Colonic mucosa (tissue), 4 donors: ENCODE measurements at places on chromosomes 2 and 18. TPM values are rescaled to one million over a fixed set of nuclear protein-coding genes. Genes with fewer than 3 reads are reported as not detected.

DYNAP gene
- not detected for total RNA-seq

DNA sequence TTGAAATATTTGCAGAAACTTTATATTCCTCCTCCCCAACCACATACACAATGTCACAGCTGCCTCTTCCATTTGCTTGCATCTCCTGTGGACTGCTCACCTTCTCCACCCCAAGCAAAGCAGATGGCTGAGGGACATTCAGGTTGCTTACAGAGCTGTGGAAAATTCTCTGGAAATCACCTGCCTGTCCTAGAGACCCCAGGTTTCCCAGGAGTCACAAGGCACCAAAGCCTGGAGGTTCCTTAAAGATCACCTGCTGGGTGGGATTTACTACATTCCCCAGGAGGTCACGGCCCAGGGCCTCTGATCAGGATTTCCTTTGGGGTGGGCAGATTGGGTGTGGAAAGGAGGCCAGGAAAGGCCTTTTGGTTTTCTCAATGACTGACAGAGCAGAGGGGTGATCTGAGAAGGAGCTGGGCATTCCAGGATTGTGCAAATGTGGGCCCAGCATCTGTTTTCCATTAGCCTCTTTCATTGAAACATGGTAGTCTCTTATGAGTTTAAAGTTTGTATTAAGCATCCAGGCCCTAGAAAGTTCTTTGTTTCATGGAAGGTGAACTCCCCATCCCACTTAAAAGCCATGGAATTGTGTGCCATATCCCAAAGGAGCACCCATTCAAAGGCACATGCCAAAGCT lies 410.7 kb upstream of the TNP1 start:
- DNase-seq, result no peak

DNA sequence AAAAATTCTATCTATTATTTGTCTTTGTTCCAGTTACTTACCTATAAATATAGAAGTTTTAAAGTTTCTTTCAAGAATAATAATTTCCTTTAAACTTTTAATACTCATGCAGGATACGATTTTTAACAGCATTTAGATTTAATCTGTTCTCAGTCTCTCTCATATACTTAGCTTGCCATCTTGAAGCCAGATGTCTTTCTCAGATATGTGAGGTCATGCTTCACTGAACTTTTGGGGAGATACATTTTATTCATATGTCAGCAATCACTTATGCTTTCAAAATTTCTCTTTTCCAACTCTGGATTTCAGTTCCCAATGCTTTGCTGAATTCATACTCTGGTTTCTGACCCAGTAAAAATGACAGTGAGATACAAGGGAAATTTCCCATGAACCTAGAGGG lies 66.5 kb upstream of the CCDC178 start:
- DNase-seq, result no peak

DNA sequence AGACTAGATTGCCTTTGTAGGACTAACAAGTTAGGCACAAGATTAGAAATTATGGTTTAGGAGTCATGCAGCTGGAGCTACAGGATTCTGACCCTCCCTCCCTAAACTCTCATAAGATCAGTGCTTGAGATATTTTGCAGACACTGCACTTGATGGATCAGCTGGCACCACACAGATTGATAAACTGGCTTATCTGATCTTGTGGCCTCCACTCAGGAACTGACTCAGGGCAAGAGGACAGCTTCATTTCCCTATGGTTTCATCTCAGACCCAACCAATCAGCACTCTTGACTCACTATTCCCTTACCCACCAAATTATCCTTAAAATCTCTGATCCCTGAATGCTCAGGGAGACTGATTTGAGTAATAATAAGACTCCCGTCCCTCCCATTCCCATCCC lies 152.3 kb downstream of the DIS3L2 start:
- no peak for DNase-seq

GRCh38 chr2:234544659-234545611 lies 48.1 kb upstream of the ARL4C start:
- peak; percentile 68 for DNase-seq

- no peak for DNase-seq
Measured at GRCh38 chr2:101307503-101307902, 998 bp downstream of the RNF149 start.

DNA sequence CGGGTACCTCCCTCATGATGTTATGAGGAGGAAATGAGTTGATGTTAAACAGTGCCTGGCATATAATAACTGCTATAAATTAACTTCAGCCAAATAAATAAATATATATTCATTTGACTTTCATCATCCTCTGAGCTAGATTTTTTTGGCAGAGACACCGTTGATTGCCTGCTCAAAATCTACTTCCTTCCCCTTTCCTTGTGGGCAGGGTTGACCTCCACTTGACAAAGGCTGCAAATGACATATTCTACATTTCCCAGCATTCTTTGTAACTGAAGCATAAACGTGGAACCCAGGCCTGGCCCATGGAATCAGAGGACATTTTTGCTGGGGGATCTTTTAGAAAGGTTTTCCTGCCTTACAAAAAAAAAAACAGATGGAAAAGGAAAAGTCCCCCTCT lies 177.8 kb downstream of the TXNL1 start:
- no peak for DNase-seq

DNA sequence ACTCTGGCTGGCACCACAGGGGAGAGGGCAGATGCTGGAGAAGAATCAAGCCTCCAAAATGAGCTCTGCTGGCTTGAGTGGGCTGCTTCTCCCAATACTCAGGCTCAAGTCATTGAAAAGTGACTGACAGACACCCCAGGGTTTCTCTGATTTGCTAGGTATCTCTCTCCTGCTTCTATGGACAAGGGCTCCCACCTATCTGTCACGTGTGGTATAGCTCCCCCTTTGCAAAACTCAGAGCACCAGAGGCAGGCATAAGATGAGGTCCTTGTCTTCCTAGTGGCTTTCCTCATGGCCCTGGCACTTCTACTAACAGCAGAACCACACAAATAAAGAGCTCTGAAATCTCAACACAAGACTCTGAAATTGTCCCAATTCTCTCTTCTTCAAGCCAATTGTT lies 105.2 kb downstream of the GALNT14 start:
- no peak for DNase-seq

- no peak for DNase-seq
Measured at GRCh38 chr2:75175456-75175855, 23.9 kb downstream of the TACR1 start.

DNA sequence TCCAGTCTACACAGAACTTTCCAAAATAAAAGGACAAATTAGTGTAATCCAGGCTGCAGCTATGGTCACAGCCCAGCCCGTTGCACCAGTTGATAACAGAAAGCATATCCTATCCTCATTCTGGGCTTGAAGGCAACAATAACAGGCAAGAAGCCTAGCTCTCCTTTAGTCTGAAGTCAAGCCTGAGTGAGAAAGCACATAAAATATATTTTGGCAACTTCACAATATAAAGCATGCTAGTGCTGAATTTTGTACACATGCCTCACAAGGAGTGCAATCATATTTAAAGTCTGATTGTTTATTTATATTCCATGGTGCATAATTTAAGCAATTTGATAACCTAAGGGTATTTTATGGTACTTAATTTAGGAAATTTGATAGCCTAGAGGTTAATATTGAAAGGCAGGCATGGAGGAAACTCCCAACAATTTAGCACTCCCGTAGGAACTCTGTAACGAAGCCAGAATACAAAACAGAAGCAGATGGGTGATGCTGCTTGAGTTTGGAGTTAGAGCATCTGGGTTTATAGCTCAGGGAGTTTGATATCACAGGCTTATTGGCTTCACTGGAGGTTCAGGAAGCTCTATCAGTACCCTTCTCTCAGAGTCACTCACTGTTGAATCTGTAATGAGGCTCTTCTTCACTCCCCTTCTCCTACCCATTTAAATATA lies 1199.1 kb upstream of the GYPC start:
- no peak for DNase-seq
